ENCODE measurements at places on chromosomes 12 and 14. TPM values are rescaled to one million over a fixed set of nuclear protein-coding genes. Genes with fewer than 3 reads are reported as not detected.
A peak's percentile ranks its signal among the peaks of the same experiment; 100 is the strongest.

DNA sequence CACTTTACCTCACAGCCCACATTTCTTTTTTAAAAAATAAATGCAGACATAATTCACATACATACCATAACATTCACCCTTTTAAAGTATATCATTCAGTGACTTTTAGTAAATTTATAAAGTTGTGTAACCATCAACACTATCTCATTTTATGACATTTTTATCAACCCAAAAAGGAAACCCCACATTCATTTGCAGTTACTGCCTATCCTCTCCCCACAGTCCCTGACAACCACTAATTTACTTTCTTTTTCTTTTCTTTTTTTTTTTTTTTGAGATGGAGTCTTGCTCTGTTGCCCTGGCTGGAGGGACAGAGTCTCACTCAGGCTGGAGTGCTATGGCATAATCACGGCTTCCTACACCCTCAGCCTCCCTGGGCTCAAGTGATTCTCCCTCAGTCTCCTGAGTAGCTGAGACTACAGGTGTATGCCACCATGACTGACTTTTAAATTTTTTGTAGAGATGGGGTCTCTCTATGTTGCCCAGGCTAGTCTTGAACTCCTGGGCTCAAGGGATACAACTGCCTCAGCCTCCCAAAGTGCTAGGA lies 1.5 kb upstream of the EP400 start:
- no peak for DNase-seq

GRCh38 chr12:30569426-30569825 lies 126.2 kb downstream of the IPO8 start:
- no peak for DNase-seq

GRCh38 chr14:64554556-64554955 lies 4.8 kb downstream of the PPP1R36 start:
- DNase-seq = no peak

DNA sequence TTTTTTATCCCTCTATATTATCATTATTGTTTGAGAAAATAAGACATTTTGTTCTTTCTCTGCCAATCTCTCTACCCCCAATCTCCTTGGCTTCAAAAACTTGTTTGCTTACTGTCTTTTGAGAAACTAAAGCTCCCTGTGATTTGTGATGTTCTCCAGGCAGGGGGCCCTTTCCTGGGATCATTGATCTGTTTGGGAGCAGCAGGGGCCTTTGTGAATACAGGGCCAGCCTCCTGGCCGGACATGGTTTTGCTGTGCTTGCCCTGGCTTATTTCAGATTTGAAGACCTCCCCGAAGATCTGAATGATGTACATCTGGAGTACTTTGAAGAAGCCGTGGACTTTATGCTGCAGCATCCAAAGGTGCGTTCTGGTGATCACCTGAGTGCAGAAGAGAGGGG lies 4.5 kb downstream of the ACOT6 start:
- no peak for DNase-seq

The SPIC gene
- total RNA-seq = not detected

DNA sequence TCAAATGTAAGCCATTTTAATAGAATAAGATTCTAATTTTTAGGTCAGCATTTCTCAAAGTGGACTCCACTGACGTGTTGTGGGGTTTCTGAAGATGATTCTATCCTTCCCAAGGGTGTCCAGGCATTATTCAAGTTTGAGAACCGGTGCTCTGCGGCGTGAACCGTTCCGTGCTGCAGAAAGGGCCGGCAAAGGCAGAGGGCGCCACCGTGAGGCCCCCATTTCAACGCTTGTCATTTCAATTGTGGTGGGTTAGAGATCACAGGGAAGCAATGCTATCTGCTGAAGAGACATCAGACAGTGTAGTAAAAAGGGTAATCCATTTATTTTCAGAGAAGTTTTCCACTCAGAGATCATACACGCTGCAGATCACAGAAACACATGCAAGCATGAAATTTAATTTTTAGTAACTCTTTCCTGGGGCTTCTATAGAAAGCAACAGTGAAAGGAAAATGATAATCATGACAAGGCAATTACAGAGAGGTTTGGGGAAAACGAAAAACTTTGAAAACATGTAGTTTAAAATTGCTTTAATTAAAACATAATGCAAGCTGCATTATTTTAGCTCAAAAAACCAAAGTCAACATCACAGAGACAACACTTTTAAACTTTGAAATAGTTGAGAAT lies 201.7 kb downstream of the EXOC5 start:
- peak; percentile 47 for DNase-seq

DNA sequence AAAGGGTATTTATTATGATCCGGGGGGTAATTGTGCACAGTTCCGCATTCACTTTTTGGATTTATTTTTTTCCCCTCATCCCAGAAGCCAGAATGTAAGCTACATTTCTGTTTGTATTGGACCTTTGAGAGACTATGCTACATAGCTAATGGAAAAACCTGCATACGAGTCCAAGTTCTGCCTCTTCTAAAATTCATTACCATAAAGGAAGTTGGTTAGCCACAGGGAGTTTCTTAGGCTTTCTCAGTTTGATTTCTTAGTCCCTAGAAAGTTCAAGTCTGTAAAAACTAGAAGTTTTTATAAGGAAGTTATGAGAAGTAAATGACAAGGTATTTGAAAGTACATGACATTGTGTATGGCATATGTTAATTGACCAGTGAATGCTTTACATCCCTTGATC lies 138.7 kb downstream of the PDE3A start:
- no peak for DNase-seq

The KDM2B gene
- total RNA-seq = 16.9 TPM

DNA sequence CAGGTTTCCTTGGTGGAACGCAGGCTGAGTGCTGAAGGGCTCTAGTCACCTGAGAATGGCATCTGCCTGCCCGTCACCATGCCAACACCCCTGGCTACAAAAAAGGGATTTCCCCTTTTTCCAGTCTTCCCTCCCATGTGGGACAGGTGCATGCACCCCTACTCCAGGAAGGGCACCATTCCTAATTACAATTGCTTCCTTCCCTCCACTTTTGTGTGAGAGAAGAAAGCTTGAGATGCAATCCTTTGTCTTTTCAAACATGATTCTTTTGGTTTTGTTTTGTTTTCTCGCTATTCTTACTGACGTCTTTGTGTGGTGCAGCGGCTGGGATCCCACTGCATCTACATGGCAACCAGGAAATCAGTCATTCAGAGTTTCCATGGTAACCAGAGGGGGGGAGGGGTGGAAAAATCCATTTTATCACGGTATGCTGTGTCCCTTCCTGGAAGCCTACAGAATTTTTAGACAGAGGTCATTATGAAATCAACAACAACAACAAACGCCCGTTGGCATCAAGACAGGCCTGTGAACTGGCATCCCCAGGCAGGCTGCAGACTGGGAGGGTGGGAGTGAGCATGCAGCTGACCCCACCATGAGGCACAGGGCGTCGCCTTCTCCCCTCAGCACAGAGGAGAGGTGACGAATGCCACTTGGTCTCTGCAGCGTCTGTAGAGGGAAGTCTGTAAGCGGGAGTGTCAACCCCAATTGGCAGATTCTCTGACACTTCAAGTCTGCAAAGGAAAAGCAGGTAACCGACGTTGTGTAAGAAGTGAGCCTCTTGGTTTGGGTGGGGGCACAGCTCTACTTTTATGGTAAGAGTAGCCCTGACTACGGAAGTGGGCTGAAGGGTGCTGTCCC lies 13.6 kb upstream of the GNG2 start:
- no peak for DNase-seq

DNA sequence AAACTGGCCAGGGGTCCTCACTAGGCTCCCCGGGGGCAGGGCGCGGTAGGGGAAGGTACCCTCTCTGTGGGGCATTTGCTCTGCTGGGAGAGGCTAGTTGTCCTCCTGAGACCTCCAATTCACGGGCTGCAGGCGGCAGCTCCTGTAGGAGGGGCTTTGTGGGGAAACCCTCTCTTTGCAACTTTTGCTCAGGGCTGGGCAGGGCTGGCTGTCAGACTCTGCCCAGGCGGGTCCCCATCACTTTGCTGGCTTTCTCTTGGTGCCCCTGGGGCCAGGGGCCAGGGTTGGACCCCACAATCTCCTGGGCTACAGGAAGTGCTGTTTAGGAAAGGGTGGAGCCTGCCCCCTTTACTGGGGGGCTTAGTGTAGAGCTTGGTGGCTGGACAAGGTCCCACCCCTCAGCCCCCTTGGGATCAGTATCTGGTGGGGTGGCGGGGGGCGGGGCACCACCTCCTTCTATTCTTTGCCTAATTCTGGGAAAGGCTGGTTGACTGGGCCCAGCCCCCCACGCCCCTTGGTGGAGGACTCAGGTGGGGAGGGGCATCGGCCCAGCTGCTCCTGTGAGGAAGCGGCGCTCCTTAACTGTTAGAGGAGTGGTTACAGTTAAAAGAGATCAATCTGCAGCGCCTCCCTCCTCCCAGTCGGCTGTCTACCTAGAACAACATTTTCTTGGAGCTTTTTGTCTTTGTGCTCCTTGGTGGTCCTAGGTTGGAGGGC lies 918.7 kb downstream of the AACS start:
- no peak for DNase-seq

The EIF2S3B gene
- 2.5 TPM for total RNA-seq

DNA sequence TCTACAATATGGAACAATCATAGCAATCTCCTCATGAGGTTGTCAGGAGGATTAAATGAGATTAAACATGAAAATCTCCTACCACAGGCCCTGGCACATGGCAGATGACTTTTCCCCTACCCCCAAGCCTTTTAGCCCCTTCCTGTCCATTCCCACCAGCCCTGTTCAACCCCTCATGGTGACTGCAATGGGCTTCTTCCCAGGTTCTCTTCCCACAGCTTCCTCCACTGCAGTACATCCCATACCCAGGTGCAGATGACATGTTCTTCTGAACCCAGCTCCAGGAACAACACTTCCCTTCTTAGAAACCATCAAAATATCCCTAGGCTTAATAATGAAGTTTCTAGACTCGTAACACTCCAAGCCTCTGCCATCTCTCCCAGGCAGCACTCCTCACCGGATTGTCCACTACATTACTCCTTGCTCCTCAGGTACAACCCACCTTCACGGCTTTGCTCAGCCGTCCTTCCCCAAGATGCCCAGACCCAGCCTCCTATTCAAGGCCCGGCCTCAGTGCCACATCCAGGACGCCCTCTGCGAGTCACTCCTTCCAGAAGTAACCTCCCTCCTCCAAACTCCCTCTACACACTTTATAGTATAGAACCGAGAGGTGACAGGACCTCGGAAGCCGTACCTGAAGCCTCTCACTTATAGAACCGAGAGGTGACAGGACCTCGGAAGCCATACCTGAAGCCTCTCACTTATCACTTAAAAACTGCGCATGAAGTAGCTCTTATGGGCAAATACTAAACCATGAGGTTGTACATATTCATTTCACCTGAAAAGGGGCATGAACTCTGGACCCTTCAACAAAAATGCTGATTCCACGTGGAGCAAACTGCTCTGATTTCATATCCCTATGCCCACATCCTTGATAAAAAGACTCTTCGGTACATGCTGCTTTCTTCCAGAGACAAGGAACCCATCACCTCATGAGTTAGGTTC lies 1.5 kb downstream of the CRACR2A start:
- DNase-seq = no peak

The NTS gene
- total RNA-seq = 0.40 TPM

The ALX1 gene
- total RNA-seq = 0.50 TPM

DNA sequence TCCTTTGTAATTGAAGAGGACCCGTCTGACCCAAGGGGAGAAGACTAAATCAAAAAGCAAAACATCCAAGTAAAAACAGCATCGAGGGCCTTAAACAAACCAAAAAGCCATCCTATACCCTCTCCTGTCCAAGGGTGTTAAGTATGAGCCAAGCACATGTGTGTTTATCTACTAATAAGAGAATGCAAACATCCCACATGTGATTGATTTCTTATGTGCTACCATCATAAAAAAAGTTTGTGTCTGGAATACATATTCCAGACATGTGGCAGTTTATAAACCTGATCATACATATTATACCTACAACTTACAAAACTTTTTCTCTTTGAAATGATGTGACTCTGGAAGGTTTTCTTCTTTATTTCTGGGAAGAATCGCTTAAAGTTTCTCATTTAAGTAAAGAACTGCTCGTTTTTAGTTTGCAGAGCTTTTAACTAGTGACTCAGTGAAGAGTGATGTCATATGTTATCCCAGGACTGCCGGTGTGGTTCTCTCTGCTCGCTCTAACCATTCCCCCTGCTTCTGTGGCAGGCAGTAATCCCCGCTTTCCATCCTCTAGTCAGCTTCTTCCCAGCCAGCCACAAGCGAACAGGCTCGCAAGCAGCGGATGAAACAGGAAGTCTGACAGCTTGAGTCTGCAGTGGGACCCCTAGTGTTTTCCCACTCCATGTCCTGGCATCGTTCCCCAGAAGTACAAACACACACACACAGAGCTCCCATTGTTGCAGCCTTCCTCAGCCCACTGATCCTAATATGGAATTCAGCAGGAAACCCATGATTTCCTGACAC lies 431 bp upstream of the RHOJ start:
- peak; percentile 5 for DNase-seq

- no peak for DNase-seq
These were observed 3.7 kb downstream of the ANKRD13A start for GRCh38 chr12:110002676-110003515.

GRCh38 chr14:33670235-33670634 lies 280.6 kb downstream of the EGLN3 start:
- DNase-seq = no peak

The ADAM20 gene
- total RNA-seq = 0.17 TPM

The TAS2R10 gene
- total RNA-seq = not detected

The TMEM121 gene
- total RNA-seq = 1.9 TPM

GRCh38 chr12:48800457-48800856 lies 11.6 kb upstream of the ADCY6 start:
- no peak for DNase-seq

GRCh38 chr12:94941440-94941862 lies 62.0 kb downstream of the NDUFA12 start:
- DNase-seq = peak; percentile 20

DNA sequence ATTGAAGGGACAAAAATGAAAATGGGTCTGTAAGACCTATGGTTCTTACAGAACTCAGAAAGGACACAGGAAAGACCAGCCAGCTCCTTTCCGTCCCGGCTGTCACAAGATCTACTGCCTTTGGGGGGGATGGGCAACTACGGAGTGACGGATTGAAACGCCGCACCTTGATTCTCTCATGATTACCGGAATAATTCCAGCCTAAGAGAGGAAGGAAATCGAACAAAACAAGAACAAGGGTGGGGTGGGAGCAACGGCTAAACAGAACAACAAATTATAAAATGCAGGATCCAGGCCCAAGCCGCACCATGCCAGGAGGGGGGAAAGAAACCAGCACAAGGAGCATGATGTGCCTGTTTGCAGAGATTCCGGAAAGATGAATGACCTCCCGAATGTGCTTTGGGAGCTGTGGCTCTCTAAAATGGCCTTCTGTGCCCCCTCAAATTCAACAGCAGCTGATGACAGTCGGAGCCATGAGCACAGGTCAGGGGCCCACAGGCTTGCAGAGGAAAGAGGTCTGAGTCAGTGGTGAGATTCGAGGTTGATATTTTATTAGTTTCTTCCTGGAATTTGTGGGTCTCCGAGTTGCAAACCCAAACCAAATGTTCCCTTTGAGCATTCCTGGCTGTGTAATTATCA lies 72.1 kb downstream of the SPRING1 start:
- DNase-seq = no peak

DNA sequence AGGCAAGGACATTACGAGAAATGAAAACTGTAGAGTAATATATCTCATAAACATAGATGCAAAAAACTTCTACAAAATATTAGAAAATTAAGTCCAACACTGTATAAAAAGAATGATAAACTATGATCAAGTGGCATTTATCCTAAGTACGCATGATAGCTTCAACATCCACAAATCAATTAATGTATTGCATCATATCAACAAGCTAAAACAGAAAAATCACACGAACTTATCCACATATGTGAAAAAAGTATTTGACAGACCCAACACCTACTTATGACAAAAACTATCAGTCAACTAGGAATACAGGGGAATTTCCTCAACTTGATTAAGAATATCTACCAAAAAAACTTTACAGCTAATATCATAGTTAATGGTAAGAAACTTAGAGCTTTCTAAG lies 129.9 kb upstream of the ALG10 start:
- no peak for DNase-seq

The KLHL33 gene
- total RNA-seq = not detected

- DNase-seq = no peak
These were observed 16.3 kb downstream of the YAF2 start for GRCh38 chr12:42221726-42222125.
